D341Med (cell line): ENCODE measurements at places on chromosomes 1 and 21.

DNA sequence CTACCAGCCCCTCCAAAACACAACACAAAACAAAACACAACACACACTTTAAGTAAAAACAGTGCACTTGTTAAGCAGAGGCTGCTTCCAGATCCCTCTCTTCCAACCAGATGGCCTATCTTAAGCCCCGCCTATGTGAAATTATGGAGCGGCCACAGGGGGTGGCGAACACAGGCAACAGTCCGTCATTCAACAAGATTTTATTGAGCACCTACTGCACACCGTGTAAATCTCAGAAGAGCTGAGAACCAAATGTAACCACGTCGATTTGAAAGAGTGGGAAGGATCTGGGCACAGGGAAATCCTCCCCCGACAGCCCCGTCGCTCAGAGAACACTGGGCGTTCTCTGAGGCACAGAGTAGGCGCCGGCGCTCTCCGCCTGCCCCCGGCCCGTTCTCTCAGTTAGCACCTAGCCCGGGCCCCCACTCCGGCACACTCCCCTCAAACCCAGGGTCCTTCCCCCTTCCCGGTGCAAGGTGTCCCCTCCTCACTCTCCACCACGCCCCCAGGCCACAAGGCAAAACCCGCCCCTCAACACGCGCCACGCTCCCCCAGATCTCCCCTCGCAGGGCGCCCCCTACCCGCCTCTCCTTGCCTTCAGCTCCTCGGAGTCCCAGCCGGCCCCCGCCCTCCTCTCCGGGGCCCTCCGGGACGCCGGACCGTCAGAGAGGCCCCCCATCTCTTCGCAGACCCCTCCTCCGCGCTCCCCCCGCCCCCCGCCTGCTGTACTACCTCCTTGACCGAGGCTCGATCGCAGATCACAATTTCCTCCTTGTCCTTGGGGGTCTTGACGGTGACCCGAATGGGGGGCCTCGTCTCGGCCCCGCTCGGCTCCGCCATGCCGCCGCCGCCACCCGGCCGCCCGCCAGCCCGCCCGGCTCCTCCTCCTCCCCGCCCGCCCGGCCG is 483 bp downstream of the UBQLN4 start:
- peak; percentile 89 for DNase-seq

DNA sequence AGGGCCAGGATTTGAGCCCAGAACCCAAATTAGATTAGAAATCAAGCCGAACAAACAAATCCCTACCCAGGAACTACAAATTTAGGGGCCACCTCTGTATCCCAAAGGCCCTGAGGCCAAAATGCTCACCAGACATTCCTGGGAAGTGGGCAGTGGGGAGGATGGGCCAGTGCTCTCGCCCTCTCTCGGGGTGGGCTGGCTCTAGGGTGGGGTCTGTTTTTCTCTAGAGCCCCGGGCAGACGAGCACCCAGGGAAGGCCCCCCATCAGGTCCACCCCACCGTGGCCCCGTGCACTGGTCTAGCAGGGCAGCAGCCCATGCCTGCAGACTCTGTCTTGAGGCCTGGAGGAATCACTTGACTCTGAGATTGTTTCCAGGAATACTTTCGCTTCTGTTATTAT is 252.0 kb downstream of the RRAGC start:
- DNase-seq, result no peak

- DNase-seq, result no peak
These were observed 141.7 kb downstream of the GALNT2 start for GRCh38 chr1:230208619-230209261.

DNA sequence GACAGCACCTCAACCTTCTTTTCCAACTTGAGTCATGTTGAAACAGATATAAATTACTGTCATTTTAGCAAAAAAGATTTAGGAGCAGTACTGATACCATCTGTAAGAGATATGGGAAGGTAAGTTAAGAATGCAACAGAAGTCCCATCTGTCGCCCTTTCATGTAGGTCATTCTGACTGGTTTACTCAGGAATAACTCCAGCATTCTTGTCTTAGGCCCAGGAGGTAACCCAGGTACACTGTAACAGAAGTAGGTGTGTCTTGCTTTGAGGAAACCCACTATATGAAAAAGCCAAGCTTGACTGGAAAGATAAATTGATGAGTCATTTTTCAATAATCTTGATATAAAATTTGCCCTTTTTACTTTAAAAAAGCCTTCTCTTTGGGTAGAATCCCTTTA is 35.4 kb downstream of the PGM1 start:
- DNase-seq, result no peak

DNA sequence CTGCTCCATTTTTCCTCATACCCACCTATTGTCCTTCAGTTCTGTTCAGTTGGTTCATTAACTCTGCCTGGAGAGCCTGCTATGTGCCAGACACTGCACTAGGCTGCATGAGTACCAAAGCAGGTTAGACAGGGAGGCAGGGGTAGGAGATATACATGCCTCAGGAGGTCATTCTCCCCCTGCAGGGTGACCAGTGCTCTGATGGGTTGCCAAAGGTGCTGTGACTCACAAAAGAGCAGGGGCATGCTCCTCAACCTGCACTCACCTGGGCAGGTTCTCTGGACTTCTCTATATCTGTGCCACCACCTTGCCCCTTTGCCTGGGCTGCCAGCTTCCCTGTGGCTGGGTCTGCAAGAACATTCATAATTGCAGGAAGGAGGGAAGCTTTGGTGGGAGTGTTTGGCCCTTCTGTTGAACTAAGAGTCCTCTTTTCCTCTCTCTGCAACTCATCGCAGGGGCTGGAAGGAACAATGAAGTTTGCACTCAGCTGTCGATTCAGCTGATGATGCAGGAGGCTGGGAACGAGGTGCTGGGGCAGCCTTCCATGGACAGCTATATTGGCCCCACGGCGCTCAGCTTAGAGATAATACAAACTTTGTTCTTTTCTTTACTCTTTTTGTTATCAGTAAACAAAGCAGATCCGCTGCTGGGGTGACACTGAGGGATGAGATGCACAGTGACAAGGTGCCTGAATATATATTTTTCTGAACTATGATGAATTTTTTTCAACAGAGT is 356.4 kb upstream of the PLXNA2 start:
- no peak for DNase-seq

DNA sequence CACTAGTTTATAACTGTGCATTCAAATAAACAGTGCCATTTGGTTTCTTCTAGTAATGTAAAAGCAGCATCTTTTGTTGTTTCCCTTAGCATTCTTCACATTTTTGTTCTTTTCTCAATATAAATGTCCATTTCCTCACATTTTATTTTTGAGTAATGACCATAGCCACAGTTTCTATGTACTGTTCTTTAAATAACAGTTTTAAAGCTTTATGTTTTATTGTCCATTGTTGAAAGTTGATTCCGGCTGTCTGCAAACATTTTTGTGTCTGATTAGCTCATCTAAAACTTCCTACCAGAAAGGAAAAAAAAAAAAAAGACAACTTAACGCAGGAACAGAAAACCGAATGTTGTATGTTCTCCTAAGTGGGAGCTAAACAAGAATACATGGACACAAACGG is 139.7 kb downstream of the MAGI3 start:
- DNase-seq, result no peak

DNA sequence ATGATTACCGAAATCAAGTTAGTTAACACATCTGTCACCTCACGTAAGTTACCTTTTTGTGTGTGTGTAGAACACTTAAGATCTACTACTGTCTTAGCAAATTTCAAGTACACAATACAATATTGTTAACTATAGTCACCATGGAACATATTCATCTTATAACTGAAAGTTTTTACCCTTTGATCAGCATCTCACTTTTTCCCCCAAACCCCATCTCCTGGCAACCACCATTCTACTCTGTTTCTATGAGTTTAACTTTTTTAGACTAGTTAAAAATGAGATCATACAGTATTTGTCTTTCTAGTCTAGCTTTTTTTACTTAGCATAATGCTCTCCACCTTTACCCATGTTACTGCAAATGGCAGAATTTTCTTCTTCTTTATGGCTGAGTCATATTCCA is 124.7 kb downstream of the RABGAP1L start:
- DNase-seq, result no peak

DNA sequence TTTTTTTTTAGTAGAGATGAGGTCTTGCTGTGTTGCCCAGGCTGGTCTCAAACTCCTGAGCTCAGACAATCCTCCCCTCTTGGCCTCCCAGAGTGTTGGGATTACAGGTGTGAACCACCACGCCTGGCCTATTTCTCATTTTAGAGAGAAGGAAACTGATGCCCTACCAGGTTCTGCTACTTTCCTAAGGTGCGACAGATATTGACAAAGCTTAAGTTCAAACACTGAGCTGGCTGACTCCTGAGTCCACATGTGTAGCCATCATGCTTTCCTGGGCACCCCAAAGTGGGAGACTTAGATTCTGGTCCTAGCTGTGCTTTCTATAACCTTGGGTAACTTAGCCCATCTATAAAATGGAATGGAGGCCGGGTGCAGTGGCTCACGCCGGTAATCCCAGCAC is 5.1 kb upstream of the TMEM222 start:
- DNase-seq, result no peak

GRCh38 chr1:1347663-1348419 is 1.4 kb downstream of the DVL1 start:
- DNase-seq, result no peak

DNA sequence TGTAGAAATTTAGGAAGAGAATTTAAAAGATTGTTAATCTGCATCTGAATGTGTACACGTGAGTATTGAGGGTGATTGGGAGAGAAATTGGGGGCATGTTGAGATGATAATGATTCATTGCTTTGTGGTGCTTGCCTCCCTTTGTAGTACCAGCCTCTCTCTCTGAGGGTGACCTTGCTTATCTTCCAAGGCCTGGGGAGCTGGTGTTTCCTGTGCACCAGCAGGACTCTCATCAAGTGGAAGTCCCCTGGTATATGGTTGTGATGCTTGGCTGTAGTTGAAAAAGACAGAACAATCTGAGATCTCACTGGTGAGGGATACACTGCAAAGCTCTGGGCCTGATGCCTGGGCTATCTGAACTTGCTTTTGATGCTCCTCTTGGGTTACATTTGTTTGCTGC is 4.0 kb downstream of the TCHHL1 start:
- DNase-seq, result no peak
